ENCODE measurements at places on chromosomes 3 and 15. TPM values are rescaled to one million over a fixed set of nuclear protein-coding genes. Genes with fewer than 3 reads are reported as not detected.

MITF gene
- 3.9 TPM for total RNA-seq

GRCh38 chr15:83320844-83321243, 36.4 kb upstream of the BNC1 start:
- no peak for DNase-seq

REC114 gene
- not detected for total RNA-seq

DNA sequence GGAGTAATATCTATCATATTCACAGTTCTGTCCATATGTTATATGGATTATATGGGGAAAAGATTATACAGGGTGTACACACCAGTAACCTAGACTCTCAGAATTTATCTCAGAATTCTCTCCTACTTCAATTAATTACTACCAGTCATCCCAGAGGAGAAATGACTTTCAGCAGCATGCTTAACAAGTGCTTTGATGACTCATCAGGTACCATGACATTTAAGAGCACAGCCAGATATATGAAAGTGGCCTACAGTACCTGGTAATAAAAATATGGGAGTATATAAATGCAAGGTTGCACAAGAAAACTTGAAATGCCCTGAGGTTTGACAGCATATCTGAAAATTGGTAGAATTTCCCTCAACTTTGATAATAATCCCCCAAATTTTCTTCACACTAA, 1273.0 kb downstream of the OTOL1 start:
- DNase-seq: no peak

- no peak for DNase-seq
Measured at GRCh38 chr3:14453876-14454638, 51.7 kb downstream of the SLC6A6 start.

DNA sequence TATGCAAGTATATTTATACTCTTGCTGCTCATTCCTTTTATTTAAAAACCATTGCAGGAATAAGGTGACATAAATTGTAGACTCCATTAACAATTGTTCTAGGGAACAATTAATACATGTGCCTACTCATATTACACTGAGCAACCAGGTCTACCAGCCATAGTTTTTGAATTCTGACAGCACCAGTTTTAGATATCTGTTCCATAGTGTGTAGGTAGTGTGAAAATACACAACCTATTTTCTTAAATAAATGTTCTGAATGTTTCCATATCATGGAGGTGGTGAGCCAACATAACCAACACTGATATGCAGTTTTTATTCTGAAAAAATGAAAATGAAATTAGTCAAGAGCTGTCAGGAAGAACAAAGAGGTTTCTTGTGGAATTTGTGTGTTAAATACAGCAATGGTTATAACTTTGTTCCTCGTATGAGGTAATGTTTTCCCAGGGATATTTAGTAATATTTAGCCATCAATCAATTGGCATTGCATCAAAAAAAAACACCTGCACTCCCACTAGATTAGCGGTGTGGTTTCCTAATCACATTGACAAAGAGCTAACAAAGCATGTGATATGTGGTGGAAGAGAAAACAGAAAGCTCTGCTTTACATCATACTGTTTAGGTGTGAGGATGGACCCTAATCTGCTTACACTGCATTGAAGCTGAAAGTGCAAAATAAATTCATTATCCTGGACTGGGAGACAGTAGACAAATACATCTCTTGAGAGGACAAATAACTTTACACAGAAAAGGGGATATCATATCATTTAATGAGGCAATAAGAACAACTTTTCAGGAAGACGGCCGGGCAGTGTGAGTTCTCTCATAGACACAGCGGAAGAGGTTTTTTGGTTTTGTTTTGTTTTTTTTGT, 369.5 kb upstream of the THBS1 start:
- no peak for DNase-seq

CCDC14 gene
- 56.4 TPM for total RNA-seq

GRCh38 chr3:37310666-37311050, 136.3 kb upstream of the LRRFIP2 start:
- no peak for DNase-seq

- no peak for DNase-seq
Measured at GRCh38 chr15:56247266-56247665, 3.6 kb upstream of the RFX7 start.

TPRG1 gene
- 0.69 TPM for total RNA-seq

ALS2CL gene
- total RNA-seq: 8.9 TPM

- DNase-seq: no peak
Measured at GRCh38 chr15:32682977-32683630, 34.7 kb upstream of the GREM1 start.

DNA sequence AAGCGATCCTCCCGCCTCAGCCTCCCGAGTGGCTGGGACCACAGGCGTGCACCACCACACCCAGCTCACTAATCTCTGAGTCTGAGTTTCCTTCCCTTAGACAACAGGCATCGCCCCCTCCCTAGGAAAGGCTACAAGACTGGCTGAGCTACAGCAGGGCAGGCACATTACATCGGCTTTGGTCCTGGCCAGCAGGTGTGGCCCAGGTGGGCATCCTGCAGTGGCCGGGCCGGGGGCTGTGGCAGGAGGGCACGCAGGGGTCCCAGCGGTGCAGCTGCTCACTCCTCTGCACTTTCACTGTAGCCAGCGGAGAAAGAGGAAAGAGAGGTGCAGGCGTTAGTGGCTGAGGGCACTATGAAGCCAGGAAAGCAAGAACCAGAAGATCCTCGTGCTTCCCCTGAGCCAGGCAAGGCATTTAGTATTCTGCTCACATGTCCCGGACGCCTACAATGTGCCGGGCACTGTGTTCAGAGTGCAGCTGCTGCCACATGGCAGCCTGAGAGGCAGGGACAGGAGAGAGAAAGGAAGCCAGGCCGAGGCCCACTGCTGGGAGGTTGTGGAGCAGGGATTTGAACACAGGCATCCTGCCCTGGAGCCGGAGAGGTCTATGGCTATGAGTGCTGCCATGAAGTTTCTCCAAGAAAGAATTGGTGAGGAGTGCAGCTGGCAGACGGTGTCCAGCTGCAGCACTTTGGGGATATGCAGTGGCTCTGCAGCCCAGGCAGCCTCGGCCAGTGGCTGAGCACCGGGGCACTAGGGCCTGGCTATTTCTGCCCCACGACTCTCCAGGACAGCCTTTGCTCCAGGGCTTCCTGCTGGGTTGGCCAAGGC, 22.3 kb downstream of the GRIP2 start:
- peak; percentile 45 for DNase-seq

- DNase-seq: peak; percentile 95
Measured at GRCh38 chr15:28123408-28124023, 24.4 kb upstream of the OCA2 start.

DNA sequence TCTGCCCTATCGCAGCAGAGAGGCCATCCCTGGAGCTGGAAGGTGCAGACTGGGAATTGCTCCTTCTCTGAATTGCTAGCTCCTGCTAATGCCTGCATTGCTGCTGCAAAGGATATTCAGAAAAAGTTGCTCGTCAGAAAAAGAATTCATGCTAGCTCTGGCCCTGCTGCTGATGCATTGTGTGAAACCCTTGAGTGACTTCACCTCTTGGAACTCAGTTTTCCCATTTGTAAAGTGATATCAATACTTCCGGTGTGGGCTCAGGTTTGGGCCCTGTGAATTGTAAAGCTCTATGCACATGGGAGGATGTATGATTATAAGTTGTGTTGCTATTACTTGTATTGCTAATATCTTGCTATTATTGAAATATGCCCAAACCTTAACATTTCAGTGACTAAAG, 11.4 kb downstream of the SQOR start:
- no peak for DNase-seq

GRCh38 chr3:115624029-115624741, 875 bp downstream of the GAP43 start:
- peak; percentile 73 for DNase-seq

CCDC13 gene
- total RNA-seq: 0.64 TPM

HGD gene
- total RNA-seq: not detected

DNA sequence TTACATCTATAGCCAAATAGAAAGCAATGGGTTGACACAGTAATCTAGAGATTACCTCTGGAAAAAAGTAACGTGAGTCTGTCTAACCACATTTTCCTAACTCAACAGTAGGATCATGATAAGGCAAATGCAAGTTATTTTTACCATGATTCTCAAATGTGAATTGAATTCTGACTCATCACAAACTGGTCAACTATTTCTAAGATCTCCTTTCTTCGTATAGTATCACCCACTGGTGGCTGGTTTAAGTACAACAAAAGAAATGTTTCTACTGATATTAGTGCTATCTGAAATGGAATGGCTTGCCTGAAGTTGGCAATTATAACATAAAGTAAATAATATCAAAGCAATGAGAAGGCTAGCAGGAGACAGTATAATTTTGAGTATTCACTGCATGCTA, 102.2 kb downstream of the ABI3BP start:
- DNase-seq: no peak

Data from endodermal cell (in vitro differentiated cells).